ENCODE measurements at places on chromosomes 11 and 22.

GRCh38 chr11:44614281-44614775 lies 48.9 kb downstream of the CD82 start:
- no peak for DNase-seq

GRCh38 chr22:32684148-32684821 lies 117.2 kb upstream of the TIMP3 start:
- peak; percentile 33 for DNase-seq

DNA sequence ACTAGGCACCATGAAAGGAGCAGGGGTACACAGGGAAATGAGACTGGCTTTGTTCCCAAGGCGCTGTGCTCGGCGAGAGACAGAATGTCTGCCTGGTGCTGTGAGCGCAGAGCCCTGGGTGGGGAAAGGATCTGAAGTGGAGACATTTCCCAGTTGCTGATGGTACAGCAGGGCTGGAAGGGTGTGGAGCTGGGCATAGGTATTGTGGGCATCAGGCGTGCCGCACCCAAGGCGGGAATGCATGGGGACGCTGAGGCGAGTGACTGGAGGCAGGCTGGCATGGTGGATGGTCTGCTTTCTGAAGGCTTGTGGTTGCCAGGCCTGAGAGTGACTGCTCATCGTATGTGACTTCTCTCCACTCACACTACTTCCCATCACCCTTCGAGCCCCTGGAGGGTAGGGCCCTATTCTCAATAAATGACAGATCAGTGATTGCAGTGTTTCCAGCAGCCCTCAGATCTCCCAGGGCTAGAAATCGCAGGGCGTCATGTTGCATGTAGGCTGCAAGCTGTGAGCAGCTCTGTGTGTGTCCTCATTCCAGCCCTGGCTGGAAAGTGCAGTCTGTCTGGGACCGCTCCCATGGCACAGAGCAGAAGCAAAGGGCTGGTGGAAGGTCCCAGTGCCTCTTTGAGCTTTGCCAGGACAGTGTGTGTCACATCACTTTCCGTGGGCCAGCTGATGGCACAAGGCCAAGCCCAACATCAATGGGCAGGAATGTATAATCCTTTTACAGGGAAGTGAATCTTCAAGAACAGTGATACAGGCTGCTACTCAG lies 67.7 kb downstream of the TBC1D22A start:
- peak; percentile 78 for DNase-seq

DNA sequence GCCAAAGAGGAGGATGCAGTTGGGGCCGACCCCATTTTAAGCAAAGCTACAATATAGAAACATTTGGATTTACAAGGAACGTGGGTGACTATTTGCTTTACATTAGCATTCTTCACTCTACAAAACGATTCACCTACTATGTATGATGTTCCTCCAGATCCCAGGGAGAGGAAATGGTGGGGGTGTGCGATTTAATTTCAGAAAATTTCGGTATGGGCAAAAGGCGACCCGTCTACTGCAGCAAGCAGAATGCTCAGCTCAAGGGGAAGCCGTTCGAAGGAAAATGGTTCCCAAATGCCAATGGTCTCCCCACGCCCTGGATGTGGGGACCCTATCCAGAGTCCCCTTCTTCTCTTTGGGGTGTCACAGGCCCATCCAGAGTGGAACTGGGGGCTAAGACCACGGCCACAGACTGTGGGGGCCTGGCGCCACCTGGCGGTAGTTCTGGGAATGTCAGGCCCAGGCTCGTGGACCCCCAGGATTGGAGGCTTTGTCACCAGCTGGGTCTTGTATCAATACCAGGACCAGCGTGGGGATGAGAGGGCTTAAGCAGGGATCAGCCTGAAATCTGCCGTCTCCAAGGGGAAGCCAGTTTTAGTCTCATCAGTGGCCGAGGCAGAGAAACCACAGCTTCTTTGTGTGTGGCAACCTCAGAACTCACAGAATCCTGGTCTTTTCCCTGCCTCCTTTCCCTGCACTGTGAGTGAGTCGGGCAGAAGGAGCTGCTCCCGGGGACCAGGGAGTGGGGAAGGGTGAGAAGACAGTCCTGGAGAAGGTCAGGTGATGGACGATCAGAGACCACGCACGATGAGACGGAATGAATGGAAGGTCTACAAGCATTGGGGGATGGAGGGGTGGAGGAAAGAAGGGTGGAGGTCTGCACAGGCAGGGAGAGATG lies 8.4 kb downstream of the LRRC10B start:
- peak; percentile 33 for DNase-seq

All from EH (cell line).